Natural killer cell (primary cell): ENCODE measurements at places on chromosomes 6 and 20.

DNA sequence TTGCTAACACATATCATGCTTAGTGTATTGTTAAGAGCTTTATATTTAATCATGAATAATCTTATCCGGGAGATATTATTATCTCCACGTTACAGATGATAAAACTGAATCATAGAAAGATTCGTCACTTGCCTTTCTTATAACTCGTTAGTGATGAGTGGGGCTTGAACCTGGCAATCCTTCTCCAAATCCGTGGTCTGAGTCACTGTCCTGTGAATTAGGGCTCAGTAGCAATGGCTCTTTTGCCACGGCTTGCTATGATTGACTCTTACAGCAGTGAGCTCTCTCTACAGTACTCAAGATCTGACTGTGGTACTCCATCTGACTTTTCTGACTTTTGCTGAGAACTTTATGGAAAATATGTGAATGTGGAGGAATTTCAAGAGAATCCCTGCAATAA, 246.9 kb downstream of the PACRG start:
- no peak for DNase-seq

GRCh38 chr6:40328386-40328985, 258.7 kb downstream of the LRFN2 start:
- peak; percentile 44 for DNase-seq

DNA sequence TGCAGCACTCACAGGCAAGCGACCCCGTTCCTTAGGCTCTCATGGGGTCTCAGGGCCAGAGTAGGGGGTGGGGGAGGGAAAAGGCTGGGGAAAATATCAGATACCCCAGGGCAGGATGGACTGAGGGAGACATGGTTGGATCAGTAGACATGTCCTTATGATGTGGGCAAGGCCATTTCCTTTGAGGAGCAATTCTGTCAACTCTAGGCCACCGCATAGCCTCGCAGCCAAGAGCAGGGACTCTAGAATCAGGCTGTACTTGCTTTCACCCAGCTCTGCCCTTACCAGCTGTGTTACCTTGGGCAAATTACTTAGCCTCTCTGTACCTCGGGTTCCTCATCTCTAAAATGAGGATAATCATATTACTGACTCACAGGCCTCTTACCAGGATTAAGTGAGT, 2.2 kb upstream of the MAPK13 start:
- DNase-seq: no peak

DNA sequence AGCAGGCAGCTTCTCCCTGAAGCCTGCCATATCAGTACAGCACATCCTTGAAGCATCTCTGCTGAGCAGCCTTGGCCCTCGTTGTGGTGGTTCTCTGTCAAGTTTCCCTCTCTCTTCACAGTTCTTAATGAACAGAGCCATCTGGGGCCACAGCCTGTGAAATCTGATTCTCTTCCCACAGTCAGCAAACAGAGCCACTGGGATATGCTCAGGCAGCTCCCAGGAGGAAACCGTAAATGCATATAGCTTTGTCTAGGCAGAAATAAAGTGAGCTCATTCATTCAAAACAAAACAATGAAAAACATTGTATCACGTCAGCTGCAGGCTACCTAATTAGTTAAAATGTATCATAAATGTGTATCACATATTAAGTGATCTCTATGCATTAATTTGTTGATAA, 80.3 kb downstream of the TBC1D7 start:
- no peak for DNase-seq

- DNase-seq: peak; percentile 83
These were observed 13.2 kb upstream of the TFB1M start for GRCh38 chr6:155327326-155328073.

DNA sequence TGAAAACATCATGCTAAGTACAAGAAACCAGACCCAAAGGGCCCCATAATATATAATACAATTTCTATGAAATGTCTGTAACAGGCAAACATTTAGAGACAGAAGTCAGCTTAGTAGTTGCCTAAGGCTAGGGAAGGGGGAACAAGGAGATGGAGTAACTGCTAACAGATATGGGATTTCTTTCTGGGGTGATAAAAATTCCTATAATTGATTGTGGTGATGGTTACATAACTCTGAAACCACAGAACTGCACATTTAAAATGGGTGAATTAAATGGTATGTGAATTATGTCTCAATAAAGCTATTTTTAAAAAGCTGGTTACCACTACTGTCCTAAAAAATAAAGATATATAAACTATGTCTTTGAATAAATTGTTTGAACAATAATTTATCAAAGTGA, 3.2 kb downstream of the CEP162 start:
- no peak for DNase-seq

GRCh38 chr6:139249395-139249794, 42.4 kb downstream of the TXLNB start:
- DNase-seq: no peak

DNA sequence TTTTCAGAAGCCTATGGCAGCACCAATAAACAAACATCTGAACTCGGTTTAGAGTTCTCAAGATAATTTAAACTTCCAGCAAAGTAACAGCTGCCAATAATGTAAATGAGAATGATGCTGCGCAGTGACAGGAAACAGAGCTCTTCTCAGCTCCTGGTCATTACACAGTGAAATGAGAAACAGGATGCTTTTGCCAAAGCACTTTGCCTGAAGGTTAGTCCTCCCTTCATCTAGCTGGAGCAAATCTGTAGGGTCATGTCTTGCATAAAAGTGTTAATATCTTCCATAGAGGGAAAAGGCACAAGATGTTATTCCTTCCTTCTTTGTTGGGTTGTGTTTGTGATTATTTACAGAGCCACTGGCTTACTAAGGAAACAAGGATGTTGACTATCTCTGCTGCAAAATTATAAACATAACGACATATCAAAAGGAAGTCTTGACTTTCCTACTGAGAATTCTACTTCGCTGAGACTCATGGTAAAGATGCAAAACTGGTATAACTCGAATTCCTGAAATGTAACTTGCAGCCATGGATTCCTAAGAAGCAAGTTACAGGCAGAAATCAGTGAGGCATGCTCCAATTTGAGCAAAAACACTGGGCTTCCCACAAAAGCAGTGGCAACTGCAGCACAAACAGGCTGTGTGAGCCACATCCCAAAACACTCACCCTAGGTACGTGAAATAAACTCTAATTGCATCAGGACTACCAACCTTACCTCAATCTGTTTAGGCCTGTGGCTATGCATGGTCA, 102.5 kb upstream of the BEND6 start:
- DNase-seq: no peak

- no peak for DNase-seq
These were observed 31.3 kb downstream of the KCNK15 start for GRCh38 chr20:44776980-44777379.

- no peak for DNase-seq
These were observed 3.0 kb downstream of the FLRT3 start for GRCh38 chr20:14334306-14334930.

GRCh38 chr6:56640374-56640773, 2.3 kb downstream of the DST start:
- no peak for DNase-seq

DNA sequence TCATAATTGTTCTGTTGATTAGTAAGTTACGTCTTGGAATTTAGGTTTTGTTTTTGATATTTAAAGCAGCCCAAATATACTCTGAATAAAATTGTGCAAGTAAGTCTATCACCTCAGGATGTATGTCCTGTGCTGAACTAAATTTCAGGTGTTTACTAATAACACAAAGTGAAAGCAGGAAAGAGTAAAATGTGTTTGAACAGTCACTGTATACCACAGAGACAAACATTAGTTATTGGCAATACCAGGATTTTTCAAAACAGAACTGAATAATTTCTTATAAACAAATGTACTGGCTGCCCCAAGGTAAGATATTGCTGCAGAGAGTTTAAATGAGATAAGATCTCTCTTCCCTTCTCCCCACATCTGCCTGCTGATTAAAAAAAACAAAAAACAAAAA, 404.7 kb upstream of the RUNX2 start:
- DNase-seq: no peak

- DNase-seq: no peak
These were observed 273.4 kb upstream of the CITED2 start for GRCh38 chr6:139647841-139648240.

- no peak for DNase-seq
These were observed 88.2 kb upstream of the DST start for GRCh38 chr6:56730663-56731529.

GRCh38 chr20:59152559-59153354, 10.9 kb upstream of the ZNF831 start:
- DNase-seq: no peak

GRCh38 chr6:5723841-5724691, 282.7 kb downstream of the NRN1 start:
- no peak for DNase-seq

DNA sequence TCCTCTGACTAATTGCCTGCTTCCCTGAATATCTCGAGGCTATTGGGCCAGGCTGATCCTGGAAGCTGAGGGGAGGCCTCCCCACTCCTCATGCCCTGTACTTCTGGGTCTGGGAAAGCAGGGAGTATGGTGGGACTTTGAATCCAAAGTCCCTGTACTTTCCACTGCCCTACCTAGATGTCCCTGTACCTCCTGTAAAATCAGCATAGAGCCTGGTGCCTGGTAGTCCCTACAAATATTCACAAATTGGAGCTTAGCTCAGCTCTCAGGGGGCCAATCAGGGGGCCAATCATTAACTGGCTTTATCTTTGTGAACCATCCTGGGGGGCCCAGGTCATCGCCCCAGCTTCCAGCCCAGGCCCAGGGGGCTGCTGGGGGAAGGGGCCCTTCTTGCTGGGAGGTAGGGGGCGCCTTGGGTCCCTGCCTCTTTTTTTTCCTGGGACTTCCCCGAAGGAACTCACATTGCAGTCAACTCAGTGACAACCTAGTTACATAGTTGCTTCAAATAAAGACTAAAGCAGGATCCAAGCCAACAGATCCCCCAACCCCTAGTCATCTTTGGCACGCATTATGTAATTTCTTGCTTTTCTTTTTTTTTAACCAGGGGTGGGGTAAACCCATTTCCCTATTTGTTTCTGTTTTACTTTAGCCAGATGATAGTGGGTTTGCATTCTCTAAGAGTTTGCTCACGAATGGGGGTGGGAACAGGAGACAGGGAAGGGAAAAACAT, 6.9 kb upstream of the VEGFA start:
- no peak for DNase-seq

- DNase-seq: peak; percentile 61
These were observed 1.2 kb downstream of the SLC35B2 start for GRCh38 chr6:44255871-44256774.

- DNase-seq: peak; percentile 76
These were observed 304.9 kb downstream of the CDH26 start for GRCh38 chr20:60262967-60263603.

DNA sequence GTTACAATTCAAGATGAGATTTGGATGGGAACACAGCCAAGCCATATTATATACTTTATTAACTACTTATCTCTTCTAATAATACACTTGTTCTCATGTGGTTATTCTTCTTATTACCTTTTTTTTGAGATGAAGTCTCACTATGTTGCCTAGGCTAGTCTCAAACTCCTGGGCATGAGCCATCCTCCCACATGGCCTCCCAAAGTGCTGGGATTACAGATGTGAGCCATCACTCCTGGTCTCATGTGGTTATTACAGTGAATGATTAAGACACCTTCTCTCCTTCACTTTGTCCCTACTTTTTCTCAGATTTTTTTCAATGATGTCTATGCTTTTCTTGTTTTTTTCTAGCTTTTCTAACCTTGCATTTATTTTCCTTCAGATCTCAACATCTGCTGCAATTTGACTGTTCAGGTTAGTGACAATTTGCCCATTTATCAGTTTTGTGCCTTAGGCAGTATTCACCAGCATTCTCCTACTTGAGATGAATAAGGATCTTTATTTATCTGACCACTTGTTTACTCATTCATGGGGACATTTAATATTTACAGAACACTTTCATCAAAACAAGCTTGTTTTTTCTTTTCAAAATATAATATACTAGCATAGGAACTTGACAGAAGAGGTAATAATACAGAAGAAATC, 105.7 kb downstream of the SLC16A10 start:
- DNase-seq: no peak

DNA sequence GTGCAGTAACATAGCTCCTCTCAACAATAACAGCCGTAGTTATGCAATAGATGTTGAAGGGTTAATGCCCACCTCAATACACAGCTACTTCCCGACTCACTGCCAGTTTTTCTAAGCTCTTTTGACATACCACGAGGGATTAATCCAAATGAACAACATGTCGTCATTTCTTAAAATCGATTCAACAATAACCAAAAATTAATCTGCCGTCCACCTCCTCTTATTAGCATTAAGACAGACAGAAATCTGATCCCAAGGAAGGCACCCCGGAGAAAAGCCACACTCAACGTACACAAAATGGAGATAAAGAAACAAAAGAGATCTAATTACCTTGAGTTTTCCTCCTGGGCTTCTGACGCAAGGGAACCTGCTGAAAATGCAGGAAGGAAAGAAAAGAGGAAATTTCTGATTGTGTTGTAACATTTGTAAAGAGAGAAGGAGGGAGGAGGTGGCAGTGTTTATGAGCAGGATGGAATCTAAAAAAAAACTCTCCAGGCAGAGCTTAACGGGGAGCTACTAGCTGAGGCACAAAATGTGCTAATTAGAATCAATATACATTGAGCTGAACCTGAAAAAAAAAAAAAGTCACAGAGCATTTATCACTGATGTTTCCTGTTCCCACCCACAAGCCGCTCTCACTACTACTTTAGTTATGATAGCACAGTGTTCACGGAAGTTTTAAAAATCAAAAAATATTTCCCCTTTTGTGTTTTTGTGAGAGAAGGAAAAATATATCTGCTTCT, 109.3 kb downstream of the IPCEF1 start:
- DNase-seq: no peak

- DNase-seq: no peak
These were observed 113.6 kb upstream of the PTPN1 start for GRCh38 chr20:50396623-50397022.

DNA sequence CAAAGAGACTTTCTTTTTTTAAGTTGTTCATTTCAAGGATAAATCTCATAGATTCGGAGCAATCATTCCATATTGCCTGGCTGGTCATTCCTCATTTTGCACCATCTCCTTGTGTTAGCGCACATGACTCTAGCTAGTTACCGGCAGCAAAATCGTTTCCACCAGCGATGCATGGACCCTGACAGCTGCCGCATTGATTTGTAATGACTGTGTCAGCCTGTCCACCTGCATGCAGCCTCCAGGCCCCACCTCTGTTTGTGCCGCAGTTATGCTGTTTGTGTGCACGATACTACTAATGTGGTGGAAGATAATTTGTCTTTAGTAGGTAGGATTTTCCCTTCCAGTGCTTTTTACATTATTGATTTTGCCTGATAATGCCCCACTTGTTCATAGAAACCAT, 164.0 kb downstream of the TBC1D7 start:
- DNase-seq: no peak

- no peak for DNase-seq
These were observed 443.8 kb downstream of the BCKDHB start for GRCh38 chr6:80550281-80550680.
